Fibroblast of skin of left quadriceps (primary cell): ENCODE measurements at places on chromosomes 2 and 18.

GRCh38 chr2:24793761-24794435 lies 673 bp downstream of the CENPO start:
- no peak for DNase-seq

DNA sequence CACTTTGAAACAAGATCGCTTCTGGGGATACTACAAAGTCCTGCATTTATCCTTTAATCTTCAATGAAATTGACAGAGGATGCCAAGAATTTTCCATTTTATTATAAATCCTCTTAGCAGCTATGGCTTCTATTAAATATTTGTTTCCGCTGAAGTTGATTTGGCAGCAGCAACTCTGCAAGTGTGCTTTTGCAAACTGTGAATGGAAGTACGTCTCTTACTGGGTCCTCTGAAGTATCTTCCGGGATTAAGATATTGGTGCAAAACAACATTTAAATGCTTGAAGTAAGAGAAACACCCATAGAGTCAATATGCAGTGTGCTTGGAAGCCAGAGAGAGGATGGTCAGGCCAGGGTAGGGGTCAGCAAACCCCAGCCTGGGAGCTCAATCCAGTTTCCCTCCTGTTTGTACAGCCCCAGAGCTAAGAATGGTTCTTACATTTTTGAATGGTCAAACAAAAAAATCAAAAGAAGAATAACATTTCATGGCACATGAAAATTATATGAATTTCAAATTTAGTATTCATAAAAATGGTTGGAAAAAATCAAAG lies 13.6 kb downstream of the CCDC68 start:
- DNase-seq, result no peak

- DNase-seq, result no peak
These were observed 1.3 kb downstream of the PROC start for GRCh38 chr2:127419448-127420038.

DNA sequence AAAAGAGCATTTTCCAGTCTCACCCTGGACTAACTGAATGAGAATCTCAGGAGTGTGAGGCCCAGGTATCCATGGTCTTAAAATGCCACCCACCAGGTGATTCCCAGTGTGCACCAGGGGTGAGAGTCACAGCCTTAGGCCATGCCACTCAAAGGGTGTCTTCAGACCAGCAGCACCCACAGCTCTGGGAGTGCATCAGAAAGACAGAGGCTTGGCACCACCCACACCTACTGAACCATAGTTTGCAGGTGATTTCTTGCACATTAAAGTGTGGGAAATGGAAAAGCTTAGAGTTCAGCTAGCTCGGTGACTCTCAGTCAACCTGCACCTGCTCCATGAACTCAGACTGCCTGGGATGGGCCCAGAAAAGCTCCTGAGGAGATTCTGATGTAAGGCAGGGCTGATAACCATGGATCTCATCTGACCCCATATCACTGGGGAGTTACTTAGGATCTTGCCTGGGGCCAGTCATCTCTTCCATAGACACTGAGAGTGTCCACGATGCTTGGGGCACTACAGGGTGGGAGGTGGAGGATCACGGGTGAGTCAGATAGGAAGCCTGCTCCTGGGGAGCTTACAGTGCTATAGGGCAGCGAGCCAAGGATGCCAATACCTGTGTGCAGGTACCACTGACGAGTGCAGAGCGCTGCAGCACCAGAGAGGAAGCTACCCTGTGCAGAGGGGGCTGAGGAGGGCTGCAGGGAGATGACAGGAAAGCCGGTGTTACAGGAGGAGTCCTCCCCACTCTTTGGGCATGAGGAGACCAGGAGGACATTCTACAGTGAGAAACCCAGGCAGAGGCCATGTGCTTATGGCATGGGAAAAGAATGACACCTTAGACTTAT lies 4.6 kb downstream of the IL37 start:
- DNase-seq, result no peak
